NCI-H510A (cell line): ENCODE measurements at places on chromosomes 4 and X.
A peak's percentile ranks its signal among the peaks of the same experiment; 100 is the strongest.

DNA sequence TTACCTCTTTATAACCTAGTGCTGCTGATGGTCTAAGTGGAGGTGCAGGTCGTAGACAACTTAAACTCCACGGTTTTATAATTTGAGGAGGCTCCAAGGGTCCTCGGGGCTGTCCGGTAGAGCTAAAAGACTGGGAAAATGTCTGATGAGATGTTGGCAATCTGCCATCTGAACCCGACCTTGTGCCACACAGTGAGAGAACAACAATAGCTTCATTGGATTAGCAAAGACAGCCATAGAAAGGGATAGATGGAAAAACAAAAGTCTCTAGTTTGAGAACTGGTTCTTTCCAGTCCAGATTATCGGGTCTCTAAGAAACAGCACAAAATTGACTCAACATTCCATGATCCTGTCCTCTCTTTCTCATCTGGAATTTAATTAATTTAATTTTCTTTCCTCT, 31.6 kb downstream of the CD40LG start:
- DNase-seq = no peak

GRCh38 chrX:39946822-39947221, 150.9 kb downstream of the BCOR start:
- no peak for DNase-seq

DNA sequence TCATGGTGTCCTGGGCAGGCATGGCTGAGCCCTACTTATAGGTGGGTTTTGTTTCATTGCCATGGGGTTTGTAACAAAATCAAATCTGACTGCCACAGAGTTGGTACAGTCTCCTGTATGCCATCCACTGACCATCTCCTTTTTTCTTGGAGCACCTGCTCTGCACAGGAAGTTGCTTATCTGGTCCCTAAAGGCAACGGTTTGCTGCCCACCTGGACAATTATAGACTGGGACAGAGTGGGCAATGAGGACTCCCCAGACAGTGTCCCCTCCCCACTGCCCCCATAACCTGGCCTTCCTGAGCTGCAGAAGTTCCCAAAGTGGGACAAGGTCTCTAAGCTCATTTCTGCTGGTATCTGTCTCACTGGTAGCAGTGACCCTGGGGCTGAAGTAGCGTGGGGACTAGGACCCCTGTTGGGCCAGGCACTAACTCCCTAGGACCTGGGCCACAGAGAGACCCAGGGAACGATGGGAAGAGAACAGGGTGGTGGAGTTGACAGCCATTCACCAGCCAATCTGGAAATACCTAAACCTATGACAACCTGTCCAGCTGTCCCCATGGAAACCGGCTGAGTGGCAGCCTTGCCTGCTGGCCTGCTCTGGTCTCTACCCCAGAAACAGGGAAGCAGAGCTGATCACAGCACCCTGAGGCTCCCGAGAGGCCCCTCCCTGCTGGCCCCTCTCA, 64.7 kb downstream of the WFS1 start:
- no peak for DNase-seq

GRCh38 chrX:41708486-41708885, 15.5 kb upstream of the GPR82 start:
- no peak for DNase-seq

DNA sequence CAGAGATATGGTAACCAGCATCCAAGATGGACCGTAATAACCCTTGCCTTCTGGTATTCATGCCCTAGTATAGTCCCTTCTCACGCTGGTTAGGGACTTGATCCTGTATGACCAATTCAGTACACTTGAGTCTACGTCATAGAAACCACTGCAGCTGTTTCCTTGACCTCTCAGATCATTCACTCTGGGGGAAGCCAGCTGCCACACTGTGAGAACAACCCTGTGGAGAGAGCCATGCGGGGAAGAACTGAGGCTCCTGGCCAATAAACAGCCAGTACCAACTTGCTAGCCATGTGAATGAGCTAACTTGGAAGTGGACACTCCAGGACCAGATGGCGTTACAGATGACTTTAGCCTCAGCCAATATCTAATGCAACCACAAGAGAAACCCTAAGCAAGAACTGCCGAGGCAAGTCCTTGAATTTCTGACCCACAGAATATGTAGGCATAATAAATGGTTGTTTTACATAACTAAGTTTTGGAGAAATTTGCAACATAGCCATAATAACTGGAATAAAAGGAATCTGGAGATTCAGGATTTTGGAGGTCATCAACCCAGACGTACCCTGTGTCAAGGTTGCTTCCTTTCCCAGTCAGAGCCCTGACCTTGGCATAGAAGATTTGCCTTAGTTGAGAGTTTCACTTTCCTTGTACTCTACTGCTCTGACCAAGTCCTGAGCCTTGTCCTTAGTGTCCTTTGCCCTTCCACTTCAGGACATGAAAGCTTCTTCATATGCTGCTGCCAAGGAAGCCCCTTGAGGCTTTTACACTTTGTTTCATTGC, 87.3 kb upstream of the ZNF81 start:
- DNase-seq = no peak

- no peak for DNase-seq
These were observed 229.6 kb downstream of the UNC5C start for GRCh38 chr4:95319169-95319568.

DNA sequence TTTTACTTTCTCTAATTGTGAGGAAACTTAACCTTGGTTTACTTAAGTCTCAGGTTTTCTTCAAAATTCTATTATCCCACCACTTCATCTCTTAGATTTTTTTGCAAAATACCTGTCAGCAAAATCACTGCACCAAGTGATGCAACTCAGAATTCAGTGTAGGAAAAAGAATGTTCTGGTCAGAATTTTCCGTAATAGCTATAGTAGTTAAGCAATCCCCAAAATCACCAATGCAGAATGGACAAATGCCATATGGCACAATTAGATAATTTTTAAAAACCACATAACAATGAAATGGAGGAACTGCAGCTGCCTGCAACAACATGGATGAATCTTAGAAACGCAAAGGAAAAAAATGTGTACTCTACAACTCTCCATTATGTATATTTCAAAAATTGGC, 373.1 kb downstream of the NAF1 start:
- no peak for DNase-seq

DNA sequence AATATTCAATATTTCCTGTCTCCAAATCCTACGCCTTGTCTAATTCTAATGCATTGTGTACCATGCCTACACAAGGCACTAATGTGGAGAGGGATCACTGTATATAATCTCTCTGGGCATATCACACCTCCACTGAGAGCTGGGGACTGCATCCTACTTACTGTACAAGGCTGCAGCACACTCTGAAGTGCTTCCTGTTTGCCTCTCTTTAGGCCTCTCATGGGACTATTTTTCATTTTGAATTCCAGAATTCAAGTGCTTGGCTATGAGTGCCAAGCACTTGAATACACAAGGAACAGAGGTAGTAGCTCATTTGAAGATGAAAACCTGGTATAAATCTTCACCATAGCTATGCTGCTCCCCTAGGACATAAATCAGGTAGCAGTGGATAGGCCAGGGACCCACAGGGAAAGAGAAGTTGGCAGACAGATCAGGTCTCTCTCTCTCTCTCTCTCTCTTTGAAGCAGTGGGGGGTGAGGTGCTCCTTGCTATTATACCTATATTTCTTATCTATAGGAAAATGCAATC, 229.7 kb upstream of the MBNL3 start:
- DNase-seq = peak; percentile 55

DNA sequence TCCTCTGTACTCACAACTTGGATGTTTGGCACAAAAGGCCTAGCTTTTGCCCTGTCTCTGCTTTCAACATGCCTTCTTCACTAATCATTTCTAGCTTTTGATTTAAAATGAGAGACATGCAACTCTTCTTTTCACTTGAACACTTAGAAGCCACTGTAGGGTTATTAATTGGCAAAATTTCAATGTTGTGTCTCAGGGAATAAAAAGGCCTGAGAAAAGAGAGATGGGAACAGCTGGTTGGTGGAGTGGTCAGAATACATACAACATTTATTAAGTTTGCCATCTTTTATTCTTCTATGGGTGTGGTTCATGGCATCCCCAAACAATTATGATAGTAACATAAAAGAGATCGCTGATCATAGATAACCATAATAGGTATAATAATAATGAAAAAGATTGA, 114.3 kb downstream of the FBXW7 start:
- DNase-seq = no peak

DNA sequence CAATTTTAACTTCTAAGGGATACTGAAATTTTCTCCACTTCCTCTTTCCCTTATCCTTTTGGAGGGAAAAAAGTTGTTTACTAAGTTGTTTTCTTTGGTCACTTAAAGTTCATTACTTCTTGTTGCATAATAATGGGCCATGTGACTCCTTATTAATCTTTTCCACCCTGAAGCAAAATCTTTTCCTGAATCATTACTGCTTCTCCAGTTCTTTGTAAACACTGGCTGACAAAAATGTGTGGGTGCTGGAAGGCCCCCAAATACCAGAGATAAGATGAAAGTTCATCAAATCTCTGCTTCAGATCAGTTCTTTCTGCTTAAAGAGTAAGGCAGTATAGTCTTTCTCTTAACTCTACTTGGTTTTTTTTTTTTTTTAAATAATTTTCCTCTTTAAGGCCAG, 108.9 kb upstream of the NHS start:
- DNase-seq = no peak

DNA sequence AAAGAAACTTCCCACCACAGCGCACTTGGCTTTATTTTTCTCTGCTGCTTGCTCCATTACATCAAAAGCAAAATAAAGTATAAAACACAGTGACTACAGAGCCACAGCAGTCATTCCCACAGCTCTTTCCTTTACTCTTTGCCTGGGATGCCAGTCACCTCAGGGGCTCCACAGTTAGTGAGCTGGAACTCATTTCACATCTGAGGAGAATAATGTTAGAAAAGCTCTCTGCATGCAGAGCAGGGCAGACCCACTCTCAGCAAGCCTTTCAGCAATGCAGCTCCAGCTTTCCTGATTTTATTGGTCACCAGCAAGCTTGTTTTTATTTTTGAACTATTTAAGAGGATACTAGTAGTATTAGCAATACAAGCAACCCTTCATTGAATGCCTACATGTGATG, 13.8 kb downstream of the GRXCR1 start:
- no peak for DNase-seq

GRCh38 chrX:140141444-140142029, 176.2 kb upstream of the CXorf66 start:
- no peak for DNase-seq

DNA sequence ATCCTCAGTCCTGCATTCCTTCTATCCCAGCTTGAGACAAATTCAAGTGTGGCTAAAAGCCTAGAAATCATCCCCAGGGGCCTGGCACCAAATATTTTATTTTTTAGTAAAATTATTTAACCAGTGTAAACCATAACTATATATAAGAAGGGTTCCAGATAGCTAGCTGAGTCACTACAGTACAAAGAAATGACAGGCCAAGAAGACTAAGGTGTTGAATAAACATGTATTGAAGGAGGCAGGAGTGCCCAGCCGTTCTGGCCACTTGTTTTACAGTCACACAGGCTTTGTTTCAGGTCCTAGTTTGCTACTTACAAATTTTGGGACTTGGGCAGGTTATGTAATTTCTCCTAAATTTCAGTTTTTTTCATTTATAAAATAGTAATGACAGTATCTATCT, 225.9 kb upstream of the PITX2 start:
- DNase-seq = no peak
